ENCODE measurements at places on chromosomes 1 and 21.

DNA sequence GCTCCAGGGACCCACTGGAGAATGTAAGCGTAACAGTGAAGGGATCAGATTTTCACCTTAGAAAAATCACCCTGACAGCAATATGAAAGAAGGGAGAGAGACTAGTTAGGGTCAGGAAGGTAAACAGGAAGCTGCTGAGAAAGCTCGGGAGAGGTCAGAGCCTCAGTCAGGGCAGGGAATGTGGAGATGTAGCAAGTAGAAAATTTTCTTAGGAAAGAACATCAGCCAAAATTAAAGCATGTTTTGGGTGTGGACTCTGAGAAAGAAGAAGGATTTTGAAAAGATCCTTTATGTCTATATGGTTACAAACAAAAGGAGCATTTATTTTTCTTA is 16.7 kb upstream of the ERICH3 start:
- DNase-seq, result no peak

DNA sequence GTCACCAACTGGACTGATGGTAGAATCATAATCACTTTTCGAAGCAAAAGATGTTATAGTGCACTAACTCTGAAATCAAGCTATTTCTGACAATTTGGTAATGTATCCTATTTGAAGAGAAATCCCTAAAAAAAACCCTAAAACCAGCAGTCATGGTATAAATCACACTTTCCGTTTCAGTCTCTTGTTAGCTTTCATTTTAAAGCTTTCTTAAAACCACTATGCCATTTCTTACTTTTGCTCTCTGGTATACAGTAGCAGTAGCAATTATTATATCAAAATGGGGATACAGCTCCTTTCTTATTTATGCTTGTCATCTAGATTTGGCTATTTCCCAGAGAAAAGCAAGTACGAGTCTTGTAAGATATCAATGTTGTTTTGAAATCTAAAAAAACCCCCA is 323.3 kb downstream of the KCTD3 start:
- DNase-seq, result no peak

DNA sequence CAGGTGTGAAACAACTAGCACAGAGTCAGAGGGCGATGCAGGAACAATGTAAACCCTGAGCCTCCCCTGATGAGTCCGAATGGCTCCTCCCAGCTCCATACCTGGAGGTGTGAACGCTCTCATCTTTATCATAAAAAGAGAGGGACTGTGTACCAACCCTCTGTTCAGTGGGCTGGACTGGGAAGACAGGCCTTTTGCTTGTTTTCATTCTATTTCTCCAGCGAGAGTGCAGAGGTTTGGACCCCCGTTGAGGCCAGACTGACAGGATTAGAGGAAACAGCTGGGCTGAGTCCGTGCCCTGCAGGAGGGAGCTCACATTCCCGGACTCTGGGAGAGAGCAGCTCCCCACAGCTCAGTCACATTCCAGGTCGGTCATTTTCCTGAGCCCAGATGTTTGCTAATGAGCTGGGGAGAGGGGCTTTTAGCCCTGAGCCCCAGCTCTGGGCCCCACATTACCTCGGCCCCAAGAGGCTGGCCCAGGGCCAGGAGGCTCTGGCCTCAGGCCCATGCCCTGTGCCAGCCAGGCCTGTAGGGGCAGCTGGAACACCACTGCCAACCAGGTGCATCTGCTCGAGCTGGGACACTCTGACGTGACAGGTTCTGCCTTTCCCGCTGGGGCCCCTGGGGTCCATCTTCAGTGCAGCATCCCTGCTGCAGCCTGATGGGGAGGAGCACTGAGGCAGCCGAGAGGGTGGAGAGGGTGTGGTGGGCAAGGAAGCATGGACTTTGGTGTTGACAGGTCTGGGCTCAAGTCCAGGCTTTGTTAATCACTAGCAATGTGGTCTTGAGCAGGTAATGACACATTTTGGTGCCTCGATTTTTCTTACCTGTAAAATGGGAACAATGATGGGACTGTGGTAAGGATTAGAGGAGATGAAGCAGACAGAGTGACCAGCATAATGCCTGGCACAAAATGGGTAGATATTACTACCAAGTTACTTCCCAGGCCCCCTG is 3.5 kb upstream of the NBL1 start:
- DNase-seq, result no peak

GRCh38 chr1:187167555-187167954 is 338.8 kb downstream of the PLA2G4A start:
- DNase-seq, result no peak

DNA sequence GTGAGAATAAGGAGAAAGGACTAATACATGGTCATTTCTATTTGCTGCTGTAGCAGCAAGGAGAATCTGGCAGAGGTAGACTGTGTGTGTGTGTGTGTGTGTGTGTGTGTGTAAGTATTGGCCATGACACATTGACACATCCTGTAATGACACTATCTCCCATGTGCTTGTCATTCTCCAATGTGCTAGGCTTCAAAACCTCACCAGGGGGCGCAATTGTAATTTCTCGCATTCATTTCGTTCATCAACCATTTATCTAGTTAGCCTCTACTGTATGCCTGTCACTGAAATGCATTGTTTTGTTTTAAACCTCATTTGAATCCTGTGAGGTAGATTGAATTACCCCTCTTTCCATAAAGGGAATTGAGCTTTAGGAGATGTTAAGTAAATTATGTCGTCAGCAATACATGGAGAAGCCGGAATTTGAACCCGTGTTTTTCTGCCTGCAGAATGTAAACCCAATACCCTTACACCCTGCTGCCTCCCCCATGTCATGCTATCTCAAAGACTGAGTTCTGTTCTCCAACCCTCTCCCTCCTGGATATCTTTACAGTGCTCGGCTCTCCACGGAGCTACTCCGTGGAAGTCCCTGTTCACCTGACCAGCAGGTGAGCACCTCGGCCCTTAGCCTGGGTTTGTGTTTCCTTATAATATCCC is 100.8 kb downstream of the UCK2 start:
- DNase-seq, result no peak

DNA sequence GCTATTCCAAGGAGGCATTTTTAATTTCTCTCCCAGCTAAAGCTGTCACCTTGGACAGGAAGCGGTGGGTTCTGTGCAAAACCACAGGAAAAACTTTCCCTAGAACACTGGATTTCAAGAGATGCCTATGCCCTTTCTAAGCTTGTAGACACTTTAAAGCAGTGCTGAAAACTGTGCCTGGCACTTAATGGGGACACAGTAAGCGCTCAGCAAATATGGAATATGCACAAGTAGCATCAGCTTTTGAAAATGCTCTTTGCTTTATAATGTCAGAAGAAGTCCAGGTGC is 50.9 kb upstream of the TARBP1 start:
- no peak for DNase-seq

DNA sequence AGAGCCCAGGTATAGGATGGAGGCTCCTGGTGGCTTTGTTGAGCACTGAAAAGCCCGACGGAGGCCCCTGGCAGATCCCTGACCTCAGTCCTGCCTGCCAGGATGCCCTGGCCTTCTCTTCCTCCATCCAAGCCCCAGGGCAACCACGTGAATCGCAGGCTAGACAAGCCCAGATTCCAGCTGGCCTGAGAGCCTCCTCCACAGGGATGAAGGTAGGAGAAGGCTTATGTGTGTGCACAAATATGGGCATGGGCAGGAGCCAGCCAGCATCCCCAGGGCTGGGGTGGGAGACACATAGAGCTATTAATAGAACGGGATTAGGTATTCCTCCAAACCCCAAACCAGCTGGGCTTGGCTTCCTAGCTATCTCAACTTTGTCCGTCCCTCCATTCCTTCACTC is 4.0 kb upstream of the EXTL1 start:
- no peak for DNase-seq

DNA sequence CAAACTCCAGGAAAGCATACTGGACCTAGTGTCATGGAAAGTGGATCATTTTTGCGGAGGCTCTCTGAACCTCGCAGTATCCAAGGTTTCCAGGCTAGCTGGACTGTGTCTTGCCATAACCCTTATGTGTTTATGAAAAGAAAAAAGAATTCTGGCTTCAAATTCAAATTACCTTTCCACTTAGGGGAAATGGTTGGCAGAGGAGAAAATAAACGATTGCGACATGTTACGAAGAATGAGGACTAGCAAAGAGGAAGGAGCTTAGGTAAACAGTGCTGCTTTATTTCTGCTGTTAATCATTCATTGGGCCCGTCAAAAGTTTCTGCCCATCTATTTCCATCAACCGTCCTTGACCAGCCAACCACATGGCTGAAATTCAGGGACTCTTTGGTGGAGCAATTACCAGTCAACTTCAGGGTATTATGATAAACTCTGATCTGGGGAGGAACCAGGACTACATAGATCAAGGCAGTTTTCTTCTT is at the start of gene C4BPA:
C4BPA (plus strand) TSS at position 342 of the 482 bp plus-strand sequence. CDS start 8,793 bp downstream, outside the sequence.
- DNase-seq, result no peak

GRCh38 chr1:111738436-111739193 is 580 bp downstream of the INKA2 start:
- DNase-seq, result no peak

DNA sequence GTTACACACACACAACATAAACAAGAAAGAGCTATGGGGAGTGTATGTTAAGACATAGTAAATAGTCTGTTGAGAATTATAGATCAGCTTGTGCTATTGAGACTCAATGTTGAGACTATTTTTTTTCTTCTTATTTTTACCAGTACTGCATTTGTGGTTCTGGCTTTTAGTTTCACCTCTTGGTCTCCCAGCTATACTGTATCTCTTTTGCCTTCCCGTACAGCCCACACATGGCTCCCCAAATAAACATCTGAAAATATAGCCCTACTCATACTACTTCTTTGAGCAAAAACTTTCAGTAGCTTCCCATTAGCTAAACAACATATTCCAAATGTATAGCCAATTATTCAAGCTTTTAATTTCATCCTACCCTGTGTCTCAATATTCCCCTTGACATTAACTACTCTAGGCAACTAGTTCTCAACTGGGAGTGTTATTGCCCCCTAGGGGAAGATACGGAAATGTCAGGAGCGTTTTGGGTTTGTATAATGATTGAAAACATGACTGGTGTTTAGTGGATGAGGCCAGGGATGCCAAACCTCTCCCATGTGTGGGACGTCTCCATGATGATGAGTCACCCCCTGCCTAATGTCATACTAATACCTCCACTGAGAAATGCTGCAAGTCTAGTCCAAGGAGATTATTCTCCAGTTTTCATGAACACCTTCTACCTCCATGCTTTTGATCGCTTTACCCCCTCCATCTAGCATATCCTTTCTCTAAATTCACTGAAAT is 6.8 kb downstream of the RPE65 start:
- DNase-seq, result no peak

GRCh38 chr1:212366901-212367300 is 47.8 kb downstream of the PACC1 start:
- no peak for DNase-seq

DNA sequence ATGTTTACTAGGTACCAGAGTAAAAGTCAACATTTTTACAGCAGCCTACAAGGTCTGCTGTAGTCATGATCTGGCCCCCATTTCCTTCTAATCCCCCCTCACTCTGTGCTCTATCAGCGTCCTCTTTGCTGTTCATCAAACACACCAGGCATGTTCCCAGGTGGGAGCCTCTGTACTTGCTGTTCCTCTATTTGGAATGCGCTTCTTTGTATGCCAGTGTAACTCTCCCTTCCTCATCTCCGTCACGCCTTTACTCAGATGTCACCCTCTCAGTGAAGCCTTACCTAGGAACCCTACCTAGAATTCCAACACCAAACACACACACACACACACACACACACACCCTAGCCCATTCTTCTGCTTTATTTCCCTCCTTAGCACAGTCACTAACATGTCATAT is 21.0 kb downstream of the TP53BP2 start:
- DNase-seq, result no peak

DNA sequence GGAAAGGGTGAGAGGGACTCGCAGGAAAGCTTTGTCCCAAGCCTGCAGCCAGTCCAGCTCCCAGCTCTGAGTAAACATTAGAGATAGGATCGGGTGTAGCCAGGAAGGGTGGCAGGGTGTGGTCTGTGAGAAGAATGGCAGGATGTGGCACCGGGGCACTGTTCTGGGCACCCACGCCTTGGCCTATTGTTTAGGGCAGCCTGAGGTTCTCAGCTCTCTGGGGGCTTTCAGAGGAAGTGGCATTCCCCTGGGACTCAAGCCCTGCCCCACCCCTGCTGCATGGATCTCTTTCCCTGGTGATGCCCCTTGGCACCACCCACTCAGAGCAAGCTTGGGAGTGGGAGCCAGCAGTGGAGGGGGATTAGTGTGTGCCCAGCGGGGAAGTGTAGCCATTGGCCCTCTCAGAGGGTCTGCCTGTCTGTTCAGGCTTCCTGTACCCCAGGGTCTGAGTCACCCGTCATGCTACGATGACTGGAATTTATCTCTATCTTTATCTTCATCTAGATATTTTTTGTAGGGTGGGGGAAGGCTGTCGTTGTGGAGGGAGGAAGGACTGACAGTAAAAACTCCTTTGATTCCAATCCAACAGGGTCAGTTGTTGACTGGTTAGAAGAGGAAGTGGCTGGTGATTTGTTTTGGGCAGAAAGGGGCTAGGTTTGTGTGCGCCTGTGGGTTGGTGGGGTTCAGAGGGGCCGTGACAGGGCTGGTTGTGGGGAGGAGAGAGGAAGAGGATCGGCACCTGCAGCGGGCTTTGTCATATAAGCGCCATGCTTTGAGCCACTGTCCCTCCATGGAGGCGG is 31.6 kb downstream of the SOX13 start:
- DNase-seq, result no peak

DNA sequence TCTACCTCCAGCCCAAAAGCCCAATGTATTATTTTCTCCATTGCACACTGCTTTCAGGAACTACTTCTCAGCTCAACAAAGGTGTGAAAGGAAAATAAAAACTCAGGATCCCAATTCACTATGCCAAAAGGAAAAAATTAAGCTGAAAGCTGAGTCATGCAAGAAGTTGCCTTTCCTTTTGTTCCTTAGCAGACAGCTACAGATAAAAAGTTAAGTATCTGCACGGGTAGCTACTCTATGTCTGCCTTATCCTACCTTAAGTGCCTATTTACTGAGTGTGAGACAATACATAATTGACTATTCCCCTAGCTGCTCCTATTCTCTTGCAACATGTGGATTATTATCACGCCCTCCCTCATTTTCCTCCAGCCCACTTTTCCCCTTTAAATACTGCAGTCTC is 84.1 kb downstream of the ADCY10 start:
- no peak for DNase-seq

DNA sequence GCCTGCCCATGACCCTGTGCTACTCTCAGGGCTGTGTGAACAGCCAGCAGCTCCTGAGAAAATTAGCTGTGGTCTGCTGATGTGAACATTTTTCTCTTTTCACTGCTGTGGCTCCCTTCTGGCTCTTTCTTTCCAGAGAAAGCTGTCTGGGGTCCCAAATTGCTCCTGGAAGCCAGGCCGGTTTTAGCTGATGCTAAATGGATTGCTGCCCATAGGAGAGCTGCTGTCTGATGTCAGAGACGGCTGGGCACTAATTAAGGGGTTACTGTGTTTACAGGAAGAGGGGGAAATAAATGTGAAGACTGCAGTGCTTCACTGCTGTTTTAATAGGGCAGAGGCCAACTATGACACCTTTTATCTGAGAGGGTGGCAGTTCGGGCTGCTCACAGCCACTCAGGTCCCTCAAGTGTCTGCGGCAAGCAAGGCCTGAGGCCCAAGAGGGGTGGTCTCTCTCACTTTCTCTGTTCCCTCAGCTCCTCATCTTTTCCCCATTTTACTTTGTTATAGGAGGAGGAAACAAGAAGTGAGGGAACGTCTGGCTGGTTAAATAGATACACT is 106.0 kb upstream of the GNG12 start:
- DNase-seq, result no peak

Measured in cortex of kidney (tissue), 1 donor.